ENCODE measurements at places on chromosomes 16 and 17. TPM values are rescaled to one million over a fixed set of nuclear protein-coding genes. Genes with fewer than 3 reads are reported as not detected.

NAGPA gene
- 17.0 TPM for total RNA-seq

CDC6 gene
- total RNA-seq = 48.0 TPM

USP7 gene
- total RNA-seq = 33.8 TPM

KRT31 gene
- total RNA-seq = not detected

PRR11 gene
- 13.0 TPM for total RNA-seq

OR1F1 gene
- total RNA-seq = not detected

MYL4 gene
- total RNA-seq = 0.10 TPM

ZFPM1 gene
- total RNA-seq = 0.29 TPM

NT5M gene
- 1.4 TPM for total RNA-seq

HOXB6 gene
- total RNA-seq = 3.1 TPM

TMIGD1 gene
- not detected for total RNA-seq

SKAP1 gene
- not detected for total RNA-seq

KRT27 gene
- total RNA-seq = not detected

ADAP2 gene
- total RNA-seq = not detected

HSD17B2 gene
- total RNA-seq = 1.1 TPM

RDM1 gene
- total RNA-seq = 1.1 TPM

C16orf89 gene
- 1.0 TPM for total RNA-seq

PRR35 gene
- total RNA-seq = not detected

TSPAN10 gene
- 1.5 TPM for total RNA-seq

CDRT15L2 gene
- not detected for total RNA-seq

ATP6V0D1 gene
- total RNA-seq = 99.0 TPM

RANBP10 gene
- 3.2 TPM for total RNA-seq

Measured in H4 (cell line).